ENCODE measurements at places on chromosomes 13 and 19.

DNA sequence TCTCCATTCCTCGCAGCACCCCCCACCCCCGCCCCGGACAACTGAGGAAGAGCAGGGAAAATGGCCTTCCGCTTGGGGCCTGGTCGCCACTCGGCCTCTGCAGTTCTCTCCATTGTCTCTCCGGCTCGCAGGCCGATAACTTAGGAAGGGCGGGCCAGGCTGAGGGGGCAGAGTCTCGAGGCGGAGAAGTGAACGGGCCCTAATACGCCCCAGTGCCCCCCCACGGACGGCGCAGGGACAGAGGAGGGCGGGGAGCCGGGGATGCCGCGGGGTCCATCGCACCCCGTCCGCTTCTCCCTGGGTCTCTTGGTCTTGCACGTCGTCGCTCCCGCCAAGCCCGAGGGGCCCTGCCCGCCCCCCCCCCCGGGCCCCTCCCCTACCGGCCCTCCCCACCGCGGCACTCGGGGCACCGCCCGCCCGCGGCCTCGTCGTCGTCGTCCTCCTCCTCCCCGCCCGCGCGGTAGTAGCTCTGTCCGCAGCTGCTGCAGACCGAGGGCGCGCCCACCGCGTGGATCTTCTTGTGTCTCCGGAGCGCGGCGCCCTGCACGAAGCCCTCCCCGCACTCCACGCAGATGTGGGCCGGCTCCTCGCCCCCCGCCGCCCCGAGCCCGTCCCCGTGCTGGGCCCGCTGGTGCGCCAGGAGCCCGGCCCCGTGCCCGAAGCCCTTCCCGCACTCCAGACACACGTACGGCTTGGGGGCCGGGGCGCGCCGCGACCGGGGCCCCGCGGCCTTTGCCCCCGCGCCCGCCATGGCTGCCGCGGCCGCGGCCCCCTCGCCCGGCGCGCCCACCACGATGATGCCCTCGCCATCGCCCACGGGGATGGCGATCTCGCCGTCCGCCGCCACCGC is 33.2 kb downstream of the ZNF787 start:
- no peak for DNase-seq

DNA sequence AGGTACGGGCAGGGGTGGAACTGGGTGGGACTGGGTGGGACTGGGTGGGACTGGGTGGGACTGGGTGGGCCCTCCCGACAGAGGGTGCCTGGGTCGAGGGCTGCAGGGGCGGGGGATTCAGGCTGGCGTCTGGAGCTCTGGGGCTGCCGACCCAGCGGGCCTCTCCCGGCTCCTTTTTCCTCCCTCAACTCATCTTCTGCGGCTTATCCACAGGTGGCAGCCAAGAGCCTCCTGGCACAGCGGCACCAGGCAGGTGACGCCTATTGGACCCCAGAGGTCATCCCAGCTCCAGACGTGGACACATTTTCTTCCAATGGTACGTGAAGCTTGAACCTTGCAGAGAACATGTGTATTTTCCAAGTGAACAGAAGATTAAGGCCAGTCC is 533 bp downstream of the ZNF544 start:
- peak; percentile 26 for DNase-seq

GRCh38 chr19:35915443-35915842 is 7.3 kb upstream of the TYROBP start:
- no peak for DNase-seq

GRCh38 chr19:46133101-46133627 is 8.7 kb upstream of the IGFL3 start:
- DNase-seq, result peak; percentile 37

DNA sequence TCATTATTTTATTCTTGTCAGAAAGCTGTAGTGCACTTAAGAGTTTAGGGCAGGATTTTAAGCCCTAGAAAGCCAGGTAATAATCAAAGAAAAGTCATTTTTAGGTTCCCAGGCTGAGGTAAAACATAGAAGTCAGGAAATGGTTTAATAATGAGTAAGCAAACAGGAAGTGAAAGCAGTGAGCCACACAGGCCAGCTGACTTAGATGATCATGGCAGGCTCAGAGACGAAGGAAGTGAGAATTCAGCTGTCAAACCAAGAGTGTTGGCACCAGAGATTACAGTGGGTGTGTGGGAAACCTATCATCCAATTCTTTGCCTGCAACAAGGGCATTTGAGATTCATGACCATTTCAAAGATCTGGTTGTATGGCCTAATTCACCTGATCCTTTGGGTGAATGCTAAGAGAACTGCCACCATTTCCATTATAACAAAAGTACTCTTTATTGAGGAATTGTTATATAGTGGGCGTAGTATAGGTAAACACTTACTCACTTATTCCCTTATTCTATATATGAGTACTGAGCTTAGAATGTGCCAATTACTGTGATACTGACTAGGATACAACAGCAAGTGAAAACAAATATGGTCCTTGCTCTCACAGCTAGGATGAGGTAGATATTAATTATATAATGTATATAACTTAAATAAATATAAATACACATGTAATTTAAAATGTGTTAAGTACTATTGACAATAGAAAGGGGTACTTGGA is 103.7 kb upstream of the EDNRB start:
- DNase-seq, result peak; percentile 5

- DNase-seq, result no peak
Measured at GRCh38 chr19:1416014-1416841, 8.8 kb downstream of the DAZAP1 start.

DNA sequence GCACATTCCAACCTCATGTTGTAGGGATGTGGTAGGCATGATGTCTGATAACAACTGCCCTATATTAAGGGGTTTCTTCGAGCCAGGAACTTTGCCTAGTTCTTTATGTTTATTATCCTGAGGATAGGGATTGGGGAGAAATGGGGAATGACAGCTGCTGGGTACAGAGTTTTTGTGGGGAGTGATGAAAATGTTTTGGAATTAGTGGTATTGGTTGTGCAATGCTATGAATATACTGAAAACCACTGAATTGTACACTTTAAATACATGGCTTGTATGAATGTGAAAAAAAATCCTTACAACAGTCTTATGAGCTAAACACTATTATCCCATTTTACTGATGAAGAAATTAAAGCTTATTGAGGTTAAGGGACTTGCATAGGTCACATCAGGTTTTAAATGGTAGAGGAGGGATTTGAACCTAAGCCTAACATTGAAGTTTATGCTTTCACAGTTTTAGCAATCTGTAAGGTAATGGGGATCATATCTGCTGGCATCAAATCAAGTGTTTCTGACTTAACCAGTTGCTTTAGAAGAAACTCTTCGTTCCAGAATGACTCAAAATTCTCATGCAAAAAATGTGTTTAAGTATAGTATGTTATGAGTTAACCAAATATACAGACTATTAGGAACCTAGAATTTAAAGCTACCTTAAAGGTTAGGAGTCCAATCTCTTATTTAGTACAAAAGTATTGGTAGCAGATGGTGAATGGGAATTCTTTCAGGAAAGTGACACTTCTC is 61.4 kb downstream of the ERCC5 start:
- no peak for DNase-seq

GRCh38 chr13:44930963-44931623 is 58.2 kb downstream of the NUFIP1 start:
- DNase-seq, result peak; percentile 49

DNA sequence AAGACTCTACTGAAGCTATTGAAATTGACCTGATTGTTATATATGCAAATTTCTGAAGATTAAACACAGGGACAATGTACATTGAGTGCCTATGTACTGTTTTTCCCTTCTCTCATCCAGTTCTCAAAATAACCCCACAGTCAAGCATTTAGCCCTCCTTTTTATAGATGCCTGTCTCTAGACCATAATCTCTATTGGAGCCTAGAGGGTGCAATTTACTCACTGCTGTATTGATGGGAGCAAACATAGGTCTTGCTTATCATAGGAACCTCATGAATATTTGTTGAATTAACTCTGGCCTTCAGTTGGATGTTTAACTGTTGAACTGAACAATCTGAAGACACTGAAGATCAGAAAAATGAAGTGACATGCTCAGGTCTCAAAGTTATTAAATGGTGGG is 183.0 kb downstream of the RFC3 start:
- no peak for DNase-seq

- DNase-seq, result no peak
Measured at GRCh38 chr19:18905513-18906236, 9.7 kb upstream of the CERS1 start.
